Bronchial epithelial cell (primary cell): ENCODE measurements at places on chromosomes 2 and 18.

GRCh38 chr2:98522854-98523253 is 78.2 kb downstream of the INPP4A start:
- DNase-seq = no peak

DNA sequence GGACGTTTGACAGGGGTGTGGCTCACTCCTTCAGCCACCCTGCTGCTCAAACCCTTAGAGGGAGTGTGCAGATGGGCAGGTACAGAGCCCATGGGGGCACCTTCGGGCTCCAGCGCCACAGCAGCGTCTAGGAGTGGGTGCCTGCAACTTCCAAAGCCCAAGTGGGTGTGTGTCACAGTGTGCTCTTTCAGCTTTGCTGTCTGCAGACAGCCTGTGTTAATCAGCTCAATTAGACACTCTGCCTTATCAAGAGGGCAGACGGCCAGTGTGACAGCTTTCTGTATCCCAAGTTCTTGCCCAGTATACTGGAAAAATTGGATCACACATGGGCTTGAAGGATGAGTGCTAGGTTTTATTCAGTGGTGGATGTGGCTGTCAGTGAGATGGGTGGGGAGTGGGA is 96.7 kb downstream of the AP1S3 start:
- DNase-seq = no peak

GRCh38 chr2:134900151-134900550 is 18.5 kb upstream of the CCNT2 start:
- peak; percentile 49 for DNase-seq

DNA sequence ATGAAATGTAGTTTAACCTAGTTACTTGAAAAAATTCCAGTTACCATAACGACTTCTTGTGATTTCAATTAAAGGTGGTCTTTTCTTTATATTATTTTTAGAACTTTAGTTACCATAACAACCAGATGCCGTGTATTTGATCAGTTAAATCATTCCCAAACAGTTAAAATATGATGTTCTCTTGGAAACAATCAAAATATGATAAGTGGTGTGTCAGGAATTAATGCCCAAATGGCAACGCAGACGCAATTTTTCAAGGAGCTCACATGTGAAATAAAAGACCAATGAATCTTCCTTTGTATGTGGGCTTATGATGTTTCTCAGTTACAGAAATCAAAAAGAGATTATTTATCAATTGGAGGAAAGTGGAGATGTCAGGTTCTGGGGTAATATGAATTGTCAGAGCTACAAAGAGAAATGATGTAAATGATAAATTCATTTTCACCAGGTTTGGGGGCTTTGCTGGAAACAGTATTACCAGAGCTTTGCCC is 189.1 kb upstream of the PARD3B start:
- no peak for DNase-seq

DNA sequence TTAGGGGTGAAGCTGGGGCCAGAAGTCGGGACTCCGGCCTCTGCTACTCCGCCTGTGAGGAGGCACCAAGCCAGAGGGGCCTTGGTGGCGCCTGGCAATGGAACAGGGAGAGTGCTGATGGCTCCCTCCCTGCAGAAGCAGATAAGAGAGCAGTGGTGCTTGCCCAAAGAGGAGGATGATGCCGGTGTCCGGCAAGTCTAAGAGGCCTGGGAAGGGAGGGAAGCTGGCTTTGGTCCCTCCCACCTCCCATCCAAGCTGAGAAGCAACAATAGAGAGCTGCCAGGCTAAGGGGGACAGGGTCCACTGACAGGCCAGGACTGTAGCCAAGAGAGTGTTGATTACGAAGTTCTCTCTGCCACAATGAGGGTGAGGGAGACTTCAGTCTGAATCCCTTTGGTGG is 479.5 kb downstream of the TNS1 start:
- no peak for DNase-seq

GRCh38 chr18:54911551-54911950 is 47.7 kb downstream of the CCDC68 start:
- DNase-seq = no peak

DNA sequence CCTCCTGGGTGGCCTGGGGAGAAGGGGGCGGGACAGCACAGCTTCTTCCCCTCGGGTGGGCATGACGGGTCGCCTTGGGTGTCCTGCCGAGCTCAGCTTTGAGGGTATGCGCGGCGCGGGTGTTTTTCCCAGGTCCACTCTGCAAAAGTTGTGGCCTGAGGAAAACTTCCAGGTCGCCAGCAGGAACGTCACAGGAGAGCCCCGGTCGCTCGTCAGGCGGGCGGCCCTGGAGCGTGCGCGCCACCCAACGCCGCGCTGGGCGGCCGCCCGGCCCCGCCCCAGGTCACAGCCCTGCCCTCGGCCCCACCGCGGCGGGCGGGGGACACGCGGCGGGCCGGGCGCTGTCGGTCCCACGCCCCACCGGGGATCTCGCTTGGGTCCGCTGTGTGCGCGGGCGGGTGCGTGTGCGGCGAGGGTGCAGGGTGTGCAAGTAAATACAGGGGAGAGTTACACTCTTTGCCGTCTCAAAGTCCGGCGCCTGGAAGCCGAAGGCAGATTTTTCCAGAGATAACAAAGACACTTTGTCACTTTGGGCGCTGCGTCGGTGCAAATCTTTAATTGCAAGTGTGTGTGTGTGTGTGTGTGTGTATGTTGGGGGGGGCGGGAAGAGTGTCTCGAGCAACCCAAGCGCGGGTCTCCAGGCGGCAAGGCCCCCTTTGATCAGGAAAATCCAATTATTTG is 616 bp upstream of the SP5 start:
- DNase-seq = no peak

GRCh38 chr2:173606619-173607248 is 252.1 kb downstream of the CDCA7 start:
- no peak for DNase-seq

- DNase-seq = no peak
These were observed 98.1 kb upstream of the YPEL5 start for GRCh38 chr2:30048636-30049175.

DNA sequence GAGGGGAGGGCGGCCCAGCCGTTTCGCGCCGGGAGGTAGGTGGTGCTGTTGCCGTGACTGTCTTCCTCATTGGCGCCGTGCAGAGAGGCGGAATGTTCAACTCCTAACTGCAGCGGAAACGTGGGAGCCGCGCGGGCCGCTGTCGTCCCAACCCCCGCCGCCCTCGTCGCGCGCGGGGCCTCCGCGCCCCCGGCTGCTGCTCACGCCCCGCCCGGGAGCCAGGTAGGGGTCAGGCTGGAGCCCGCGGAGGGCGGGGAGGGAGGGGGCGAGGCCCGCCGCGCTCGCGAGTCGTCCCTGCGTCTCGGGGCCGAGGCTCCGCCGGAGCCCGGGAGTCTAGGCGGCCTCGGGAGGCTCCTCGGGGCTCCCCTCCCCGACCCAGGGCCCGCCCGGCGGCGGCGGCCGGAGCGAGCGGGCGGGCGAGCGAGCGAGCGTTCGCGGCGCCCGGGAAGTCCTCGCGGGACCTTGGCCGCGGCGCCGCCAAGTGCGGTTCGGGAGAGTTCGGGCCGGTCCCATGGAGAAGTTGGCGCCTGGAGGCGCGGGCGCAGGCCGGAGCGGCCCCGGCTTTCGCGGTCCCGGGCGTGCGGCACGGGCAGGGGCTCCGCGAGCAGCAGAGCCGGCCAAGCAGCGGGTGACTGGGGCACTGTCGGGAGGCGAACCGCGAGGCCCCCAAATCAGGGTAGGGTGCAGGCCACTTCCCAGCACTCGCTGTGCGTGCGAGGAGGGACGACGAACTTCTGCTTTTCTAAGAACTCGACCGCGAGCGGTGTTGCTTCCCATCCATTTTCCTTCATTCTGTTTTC is at the start of gene MAP3K20:
Gene MAP3K20 (plus strand): TSS at position 66 of the 800 bp plus-strand sequence. CDS start 15,186 bp downstream, outside the sequence.
- peak; percentile 48 for DNase-seq

GRCh38 chr2:120291401-120292311 is 39.0 kb downstream of the RALB start:
- peak; percentile 77 for DNase-seq
